ENCODE measurements at places on chromosomes 4 and X.
A peak's percentile ranks its signal among the peaks of the same experiment; 100 is the strongest.

DNA sequence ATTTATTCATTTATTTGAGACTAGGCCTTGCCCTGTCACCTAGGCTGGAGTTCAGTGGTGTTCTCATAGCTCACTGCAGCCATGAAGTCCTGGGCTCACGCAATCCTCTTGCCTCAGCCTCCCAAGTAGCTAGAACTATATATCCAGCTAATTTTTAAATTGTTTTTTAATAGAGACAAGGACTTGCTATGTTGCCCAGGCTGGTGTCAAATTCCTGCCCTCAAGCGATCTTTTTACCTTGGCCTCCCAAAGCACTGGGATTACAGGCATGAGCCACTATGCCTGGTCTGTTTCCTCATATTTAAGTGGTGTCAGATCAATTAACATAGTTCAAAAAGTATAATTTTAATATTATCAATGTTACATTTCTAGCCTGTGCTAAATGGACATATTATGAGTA, 68.5 kb downstream of the AFF1 start:
- DNase-seq, result no peak

DNA sequence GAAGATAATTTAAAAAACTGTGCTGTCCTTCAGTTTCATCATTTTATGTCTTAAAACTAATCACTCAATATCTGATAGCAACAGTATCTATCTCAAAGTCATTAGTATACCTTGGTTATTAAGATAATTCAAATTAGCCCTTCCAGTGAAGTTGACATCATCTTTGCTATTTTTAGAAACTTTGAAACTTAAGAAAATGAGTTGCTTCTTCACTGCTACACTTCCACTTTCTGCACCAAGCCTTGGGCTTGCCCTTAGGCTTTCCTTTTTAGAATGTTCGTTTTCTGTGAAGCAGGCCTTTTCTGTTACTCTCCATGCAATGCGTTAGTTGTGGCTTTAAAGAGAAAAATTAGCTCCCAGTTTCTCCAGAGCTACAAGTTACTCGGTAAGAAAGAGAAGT, 4.4 kb upstream of the VAMP7 start:
- DNase-seq, result no peak

DNA sequence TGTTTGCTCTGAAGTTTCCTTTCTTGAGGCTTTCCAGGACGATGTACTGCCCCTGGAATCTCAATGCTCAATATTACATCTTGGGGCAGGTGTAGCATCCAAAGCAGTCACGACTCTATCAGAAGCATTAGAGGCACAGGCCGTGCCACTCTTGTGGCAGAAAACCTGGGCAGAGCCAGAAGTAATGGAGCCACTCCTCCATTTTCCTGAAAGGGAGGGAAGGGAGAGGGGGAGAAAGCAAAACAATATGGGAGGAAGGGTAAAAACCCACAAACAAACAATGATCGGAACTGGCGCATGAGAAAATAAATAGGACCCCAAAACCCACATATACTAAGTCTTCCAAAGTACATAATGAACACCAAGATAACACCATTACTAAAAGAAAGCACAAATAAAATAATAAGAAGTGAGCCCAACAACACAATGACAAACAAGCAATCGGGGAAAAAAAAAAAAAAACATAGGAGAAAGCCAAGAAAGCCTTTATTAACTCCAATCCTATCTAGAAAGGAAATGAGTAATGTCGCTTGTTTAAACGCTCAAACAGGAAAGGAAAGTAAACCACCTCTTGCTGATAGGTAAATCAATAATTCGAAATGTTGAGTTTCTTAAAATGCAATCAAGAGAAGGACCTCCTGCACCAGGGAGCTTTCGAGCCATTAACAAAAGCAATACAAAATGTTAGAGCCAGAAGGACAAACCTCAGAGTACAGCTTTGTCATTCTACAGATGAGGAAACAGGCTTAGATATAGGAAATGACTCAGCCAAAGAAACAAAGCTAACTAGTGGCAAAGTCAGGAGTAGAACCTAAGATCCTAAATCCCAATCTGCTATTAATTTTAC, 117.4 kb downstream of the ATRX start:
- DNase-seq, result no peak

DNA sequence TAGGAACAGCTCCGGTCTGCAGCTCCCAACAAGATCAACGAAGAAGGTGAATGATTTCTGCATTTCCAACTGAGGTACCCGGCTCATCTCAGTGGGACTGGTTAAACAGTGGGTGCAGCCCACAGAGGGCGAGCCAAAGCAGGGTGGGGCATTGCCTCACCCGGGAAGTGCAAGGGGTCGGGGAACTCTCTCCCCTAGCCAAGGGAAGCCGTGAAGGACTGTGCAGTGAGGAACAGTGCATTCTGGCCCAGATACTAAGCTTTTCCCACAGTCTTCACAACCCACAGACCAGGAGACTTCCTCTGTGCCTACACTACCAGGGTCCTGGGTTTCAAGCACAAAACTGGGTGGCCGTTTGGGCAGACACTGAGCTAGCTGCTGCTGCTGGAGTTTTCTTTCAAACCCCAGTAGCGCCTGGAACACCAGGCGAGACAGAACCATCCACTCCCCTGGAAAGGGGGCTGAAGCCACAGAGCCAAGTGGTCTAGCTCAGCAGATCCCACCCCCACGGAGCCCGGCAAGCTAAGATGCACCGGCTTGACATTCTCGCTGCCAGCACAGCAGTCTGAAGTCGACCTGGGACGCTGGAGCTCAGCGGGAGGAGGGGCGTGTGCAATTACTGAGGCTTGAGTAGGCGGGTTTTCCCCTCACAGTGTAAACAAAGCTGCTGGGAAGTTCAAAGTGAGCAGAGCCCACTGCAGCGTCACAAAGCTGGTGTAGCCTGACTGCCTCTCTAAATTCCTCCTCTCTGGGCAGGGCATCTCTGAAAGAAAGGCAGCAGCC, 84.6 kb downstream of the THOC2 start:
- DNase-seq, result no peak

DNA sequence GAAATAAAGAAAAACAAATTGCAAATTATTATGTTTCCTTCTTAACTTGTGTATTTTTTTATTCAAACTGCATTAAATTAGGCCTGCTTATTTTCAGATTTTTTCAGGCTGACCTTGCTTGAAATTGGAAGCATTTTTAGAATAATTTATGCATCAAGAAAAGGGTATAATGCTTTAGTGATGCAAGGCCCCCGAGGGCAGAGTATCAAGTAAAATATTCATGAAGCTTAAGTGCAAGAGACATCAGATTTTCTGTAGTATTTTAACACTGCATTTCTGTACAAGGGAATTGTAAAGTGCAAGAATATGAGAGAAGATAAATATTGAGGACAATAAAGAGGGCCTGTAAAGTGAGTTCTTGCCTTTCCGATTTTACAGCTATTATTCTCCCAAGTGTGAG, 485.8 kb upstream of the ATOH1 start:
- no peak for DNase-seq

GRCh38 chr4:140841186-140841585, 85.0 kb upstream of the TBC1D9 start:
- no peak for DNase-seq

GRCh38 chr4:149264093-149264733, 551.4 kb downstream of the IQCM start:
- DNase-seq, result peak; percentile 5

DNA sequence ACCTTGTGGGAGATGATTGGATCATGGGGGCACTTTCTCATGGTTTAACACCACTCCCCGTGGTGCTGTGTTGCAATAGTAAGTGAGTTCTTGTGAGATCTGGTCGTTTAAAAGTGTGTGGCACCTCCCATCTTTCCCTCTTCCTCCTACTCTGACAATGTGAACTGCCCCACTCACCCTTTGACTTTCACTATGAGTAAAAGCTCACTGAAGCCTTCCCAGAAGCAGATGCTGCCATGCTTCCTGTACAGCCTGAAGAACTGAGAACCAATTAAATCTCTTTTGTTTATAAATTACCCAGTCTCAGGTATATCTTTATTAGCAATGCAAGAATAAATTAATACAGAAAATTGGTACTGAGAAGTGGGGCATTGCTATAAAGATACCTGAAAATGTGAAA, 509.6 kb upstream of the CT83 start:
- no peak for DNase-seq

- no peak for DNase-seq
Measured at GRCh38 chrX:103847174-103847870, 15.3 kb upstream of the RAB9B start.

- DNase-seq, result no peak
Measured at GRCh38 chr4:122827879-122828601, 1.4 kb downstream of the FGF2 start.

DNA sequence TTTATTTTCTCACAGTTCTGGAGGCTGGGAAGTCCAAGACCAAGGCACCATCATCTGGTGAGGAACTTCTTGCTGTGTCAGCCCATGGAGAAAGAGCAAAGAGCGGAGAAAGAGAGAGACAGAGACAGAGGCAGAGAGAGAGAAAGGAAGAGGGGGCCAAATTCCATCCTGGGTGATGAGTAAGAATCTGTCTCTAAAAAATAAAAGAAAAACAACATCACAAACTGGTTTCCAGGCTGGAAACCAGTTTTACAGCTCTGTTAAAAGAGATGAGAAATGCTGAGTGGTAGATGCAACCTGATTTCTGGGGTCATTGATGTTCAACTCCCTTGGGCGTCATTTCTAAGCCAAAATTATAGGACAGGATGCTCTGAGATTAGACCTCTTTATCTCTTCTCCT, 72.9 kb downstream of the SHOX start:
- DNase-seq, result no peak

DNA sequence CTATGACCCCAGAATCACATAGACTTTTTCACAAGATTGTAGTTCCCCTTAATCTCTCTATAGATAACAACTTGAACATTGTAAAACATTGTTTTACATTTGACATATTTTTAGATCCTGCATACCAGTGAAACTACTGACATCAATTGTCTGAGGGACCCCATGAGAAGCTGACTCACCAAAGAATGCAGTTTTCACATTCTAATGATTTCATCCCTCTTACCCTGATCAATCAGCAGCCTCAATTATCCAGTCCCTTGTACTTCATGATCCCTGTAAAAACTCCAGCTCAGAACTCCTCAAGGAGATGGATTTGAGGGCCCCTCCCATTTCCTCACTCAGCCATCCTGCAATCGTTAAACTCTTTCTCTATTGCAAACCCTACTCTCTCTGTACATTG, 411.0 kb upstream of the NDST3 start:
- no peak for DNase-seq

GRCh38 chr4:130172156-130172555, 1076.2 kb downstream of the C4orf33 start:
- no peak for DNase-seq

GRCh38 chr4:25815586-25815985, 47.2 kb downstream of the SEL1L3 start:
- no peak for DNase-seq

DNA sequence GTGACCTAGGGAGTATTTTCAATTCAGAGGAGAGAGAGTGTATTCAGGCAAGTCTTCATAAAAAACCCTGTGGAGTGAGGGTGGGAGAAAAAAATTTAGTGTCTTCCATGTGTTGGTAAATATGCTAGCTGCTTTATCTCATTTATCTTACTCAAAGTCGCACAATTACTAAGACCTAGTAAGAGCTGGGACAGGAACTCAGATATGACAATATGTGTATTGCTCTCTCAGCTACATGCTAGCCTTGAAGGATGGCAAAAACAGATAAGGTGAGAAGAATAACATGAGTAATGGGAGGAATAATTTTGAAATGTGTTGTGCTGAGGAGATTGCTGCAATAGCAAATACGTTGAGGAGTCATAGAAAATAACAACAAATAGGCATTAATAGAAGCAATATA, 458.6 kb downstream of the SH2D1A start:
- no peak for DNase-seq

- DNase-seq, result no peak
Measured at GRCh38 chr4:99485212-99485611, 25.6 kb upstream of the C4orf17 start.

DNA sequence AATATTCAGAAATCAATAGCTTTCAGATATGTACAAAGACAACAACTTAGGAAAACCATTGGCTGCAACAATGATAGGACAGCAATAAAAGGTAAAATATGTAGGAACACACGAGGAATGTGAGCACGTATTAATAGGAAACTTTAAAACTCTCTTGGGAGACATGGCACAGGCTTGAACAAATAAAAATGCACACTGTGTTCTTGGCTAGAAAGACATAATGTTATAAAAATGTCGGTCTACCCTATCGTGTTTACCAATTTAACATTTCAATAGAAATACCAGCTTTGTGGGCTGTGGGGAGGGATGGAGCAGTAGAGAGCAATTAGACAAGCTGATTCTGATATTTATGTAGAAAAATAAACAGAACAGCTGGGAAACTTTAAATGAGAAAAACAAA, 69.0 kb upstream of the FAM9B start:
- DNase-seq, result no peak

- no peak for DNase-seq
Measured at GRCh38 chrX:143580266-143580665, 55.6 kb downstream of the SLITRK4 start.

DNA sequence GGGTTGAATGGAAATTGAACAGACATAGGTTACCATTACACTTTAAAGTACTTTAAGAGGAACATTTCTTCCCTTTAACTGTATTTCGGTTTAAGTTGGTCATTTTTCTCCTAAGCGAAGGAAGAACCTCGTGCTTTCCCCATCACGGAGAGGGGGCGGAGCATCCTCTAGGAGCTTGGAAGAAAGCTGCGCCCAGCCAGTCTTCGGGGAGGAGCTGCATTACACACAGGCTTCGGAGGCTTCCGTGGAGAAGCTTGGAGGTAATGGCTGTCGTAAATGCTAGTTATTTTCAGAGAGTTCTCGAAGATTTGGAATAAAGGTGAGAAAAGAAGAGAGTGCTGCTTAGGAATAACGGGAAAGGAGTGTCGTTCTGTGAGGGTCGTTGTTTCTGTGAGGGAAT, at the start of gene PWWP3B:
TSS of gene PWWP3B (plus strand) at position 199 of the 400 bp plus-strand sequence. CDS start 37,128 bp downstream, outside the sequence.
- no peak for DNase-seq

DNA sequence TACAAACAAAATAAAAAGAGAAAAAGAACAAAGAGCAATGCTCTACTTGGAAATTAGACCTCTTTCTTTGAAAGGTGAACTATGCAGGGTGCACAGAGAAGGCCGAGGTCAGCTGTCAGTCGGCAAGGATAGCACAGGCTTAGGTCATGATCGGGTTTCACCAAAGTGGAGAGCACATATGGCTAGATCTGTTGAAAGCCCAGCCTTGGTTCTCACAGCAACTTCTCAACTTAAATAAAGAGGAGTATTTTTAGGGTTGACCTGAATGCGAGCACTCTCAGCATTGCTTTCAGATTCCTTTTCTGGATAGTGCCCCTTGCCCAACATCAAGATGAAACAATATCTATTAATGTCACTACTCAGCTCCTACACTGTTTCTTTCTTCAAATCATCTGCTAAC, 122.9 kb upstream of the GPC4 start:
- no peak for DNase-seq

- no peak for DNase-seq
Measured at GRCh38 chr4:176927664-176928063, 134.9 kb upstream of the VEGFC start.

DNA sequence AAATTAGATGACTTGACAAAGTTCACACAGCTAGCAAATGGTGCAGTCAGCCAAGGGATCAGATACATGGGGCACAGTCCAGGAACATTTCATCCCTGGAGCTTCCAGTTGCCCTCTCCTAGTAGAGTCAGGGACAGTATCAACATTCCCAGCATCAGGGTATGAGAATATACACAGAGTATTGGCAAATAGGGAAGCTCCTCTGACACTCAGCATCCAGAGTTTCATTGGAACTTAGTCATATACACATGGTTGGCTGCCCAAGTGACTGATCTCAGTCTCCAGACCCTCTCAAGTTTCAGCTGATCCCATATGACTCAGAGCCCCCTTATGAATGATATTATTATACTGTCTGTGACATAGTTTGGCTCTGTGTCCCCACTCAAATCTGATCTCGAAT, 13.7 kb upstream of the KCTD8 start:
- DNase-seq, result no peak

GRCh38 chr4:8817813-8818062, 53.9 kb downstream of the HMX1 start:
- DNase-seq, result no peak
